ENCODE measurements at places on chromosomes 1 and 21.

GRCh38 chr1:63407002-63407401 is 39.6 kb downstream of the ALG6 start:
- DNase-seq = no peak

- DNase-seq = no peak
These were observed 445.1 kb downstream of the SIPA1L2 start for GRCh38 chr1:232184561-232185530.

DNA sequence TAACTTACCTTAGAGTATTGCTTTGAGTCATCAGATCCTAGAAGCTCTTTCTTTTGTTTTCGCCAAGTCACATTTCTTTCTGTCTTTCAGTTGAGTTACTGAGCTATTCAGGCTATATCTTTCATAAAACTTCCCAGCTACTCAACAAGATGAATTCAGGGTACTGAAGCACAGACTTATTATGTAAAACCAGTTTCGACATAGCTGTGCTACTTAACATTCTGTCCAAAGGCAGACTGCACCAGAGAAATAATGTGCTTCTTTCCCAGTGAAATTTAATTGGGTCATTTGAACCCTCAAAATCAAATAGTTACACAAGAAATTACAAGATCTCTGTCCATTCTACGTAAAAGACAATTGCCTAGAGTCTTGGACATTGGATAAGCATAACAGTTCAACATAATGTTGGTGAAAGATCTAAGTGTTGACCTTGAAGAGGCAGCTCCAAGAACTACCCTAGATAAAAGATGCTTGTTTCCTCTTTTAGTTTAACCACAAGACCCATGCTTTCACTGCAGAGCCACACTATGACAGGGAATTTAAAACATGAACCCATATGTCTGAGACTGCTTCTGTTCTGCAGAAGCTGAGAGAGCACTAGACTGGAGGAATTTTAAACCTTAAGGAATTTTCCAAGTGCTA is 163.2 kb downstream of the LRRC40 start:
- DNase-seq = no peak

- no peak for DNase-seq
These were observed 30.5 kb downstream of the OR10J1 start for GRCh38 chr1:159469921-159470533.

- DNase-seq = no peak
These were observed 75.7 kb upstream of the NRIP1 start for GRCh38 chr21:15140321-15141019.

- no peak for DNase-seq
These were observed 257.3 kb downstream of the PTBP2 start for GRCh38 chr1:96978901-96979300.

DNA sequence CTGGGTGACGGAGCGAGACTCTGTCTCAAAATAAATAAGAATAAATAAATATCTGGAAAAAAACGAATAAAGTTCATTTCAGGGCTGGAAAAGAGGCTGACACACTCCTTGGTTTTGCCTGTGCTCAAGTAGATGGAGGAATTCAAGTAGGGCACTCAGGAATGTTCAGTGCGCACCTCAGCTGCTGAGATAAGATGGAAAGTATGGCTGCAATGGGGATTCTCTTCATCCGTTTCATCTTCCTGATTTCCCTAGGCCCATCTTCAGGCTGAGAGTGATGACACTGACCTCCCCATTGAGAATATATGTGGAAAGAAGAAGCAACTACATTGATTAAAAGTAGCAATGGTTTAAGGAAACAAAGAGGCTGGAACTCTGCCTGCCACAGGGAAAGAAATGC is 130.5 kb upstream of the ZNF644 start:
- DNase-seq = no peak

GRCh38 chr1:221636967-221637366 is 104.9 kb downstream of the DUSP10 start:
- DNase-seq = no peak

DNA sequence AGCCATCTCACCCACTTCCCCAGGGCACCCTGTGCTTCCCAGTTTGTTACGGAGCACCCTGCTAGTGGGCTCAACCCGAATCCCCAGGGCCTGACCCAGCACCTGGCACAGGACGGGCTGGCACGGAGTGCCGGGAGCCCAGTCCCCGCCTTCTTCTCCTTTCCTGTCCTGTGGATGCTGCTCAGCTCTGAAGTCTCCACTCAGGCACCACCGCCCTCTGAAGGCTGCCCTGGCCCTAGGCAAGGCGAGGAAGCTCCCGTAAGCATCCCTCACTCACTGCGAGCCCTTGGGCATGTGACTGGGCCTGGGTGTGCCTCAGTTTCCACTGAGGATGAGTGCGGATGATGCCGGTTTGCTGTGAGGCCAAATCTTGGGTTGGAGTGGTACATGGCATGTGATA is 21.8 kb downstream of the SLC1A7 start:
- no peak for DNase-seq

DNA sequence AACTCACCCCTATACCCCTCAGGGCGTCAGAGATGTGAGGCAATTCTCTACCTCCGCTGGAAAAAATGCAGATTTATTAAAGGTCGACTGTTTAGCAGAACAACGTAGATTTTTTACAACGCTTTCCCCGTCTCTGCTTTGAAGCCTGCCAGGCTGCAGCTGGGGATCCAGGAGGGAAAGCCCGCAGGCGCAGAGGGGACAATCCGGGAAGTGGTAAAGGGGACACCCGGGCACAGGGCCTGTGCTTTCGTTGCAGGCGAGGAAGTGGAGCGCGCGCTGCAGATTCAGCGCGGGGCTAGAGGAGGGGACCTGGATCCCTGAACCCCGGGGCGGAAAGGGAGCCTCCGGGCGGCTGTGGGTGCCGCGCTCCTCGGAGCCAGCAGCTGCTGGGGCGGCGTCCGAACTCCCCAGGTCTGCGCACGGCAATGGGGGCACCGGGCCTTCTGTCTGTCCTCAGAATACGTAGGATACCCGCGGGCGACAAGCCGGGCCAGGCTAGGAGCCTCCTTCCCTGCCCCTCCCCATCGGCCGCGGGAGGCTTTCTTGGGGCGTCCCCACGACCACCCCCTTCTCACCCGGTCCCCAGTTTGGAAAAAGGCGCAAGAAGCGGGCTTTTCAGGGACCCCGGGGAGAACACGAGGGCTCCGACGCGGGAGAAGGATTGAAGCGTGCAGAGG is 5.5 kb downstream of the SIM2 start:
- DNase-seq = no peak

DNA sequence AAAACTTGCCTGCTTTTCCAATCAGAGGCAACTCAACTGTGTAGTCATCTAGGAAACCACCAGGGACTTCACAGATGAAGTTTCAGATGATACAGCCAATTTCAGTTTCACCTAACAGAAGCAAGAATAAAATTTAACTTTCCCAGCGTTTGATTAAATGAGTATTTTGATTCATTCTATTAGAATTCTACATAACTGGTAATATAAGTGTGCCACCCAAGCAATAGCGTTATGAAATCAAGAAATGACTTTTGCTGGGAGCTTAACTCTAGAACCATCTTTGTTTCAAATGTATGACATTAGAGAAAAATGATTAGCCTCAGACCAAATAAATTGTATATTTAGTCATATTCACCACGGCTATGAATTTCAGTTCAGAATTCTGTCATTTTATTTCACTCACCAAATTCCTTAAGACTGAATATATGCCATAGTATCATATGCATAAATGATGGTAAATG is 239.3 kb downstream of the NRIP1 start:
- no peak for DNase-seq

DNA sequence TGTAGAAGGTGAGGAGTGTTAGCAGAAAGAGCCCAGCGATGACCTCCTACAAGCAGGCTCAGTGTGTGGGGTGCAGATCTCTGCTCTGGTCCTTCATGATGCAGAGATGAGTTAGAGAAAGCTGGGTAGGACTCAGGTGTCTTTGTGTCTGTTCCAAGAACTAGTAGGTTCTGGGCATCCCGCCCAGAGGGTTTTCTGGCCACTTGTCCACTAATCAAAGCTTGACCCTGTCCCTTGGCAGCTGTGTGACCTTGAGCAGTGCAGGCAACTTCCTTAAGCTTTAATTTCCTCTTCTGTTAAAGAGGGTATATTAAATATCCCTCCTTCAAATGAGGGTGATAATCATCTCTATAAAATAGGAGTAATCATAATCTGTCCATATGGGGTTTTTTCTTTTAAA is 54.7 kb upstream of the WNT4 start:
- DNase-seq = no peak

DNA sequence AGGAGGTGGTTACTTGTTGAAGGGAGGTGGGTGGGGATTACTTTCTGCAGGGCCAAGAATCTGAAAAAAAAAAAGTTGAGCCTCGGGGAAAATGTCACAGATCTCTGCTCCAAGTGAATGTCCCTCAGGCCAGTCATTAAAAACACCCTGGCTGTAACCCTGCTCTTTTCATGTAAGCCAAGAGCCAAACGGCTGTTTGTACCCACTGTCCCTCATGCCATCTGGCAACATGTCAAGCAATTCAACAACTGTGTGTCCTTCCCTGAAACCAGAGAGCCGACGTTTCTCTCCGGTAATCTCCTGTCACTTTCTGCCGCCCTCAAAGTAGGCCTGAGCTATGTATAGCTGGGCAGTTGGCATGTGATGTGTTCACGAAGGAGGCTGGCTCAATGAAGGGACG is 14.7 kb downstream of the CASQ2 start:
- DNase-seq = no peak

DNA sequence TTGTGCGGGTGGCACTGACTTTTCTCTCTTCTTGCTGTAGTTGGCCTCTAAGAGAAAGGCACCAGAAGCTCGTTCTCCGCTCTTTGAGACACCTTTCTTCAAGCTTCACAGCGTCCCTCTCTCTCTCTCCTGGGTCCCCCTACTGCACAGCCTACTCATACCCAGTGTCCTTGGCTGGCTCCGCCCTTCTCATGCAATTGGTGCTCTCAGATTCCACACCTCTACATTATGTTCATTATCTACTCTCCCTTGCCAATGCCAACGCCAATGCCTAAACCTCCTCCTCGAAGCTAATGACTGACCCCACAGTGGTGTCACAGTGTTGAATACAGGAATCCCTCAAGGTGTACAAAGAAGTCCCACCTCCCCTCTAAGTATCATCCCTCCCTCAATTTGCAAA is 4.8 kb upstream of the DNAJC28 start:
- DNase-seq = no peak

DNA sequence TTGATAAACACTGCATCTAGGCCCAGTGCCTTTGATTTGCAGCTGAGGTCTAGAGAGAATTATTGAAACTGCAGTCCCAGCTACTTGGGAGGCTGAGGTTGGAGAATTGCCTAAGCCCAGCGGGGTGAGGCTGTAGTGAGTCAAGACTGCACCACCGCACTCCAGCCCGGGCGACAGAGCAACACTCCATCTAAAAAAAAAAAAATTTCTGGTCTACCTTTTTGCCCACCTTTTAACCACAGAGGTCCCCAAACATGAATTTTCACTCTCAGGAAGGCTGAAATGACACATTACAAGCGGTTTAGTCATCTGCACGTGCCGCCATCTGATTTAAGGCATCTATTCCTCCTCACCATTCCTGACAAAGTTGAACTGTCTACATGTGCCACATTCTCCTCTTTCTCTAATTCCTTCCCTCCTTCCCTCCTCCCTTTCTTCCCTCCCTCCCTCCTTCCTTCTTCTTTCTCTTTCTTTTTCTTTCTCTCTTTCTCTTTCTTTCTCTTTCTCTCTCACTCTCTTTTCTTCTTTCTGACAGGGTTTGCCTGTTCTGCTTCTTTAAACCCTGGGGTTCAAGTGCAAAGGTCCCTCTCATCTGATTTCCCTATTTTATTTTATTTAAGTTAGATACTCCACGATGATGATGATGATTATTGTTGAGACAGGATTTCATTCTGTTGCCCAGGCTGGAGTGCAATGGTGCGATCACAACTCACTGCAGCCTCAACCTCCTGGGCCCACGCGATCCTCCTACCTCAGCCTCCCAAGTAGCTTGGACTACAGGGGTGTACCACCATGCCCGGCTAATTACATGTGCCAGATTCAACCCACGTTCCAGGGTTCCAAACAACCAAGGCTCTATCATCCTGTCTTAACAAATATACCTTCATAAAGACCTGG is 3.0 kb upstream of the SOD1 start:
- DNase-seq = no peak

- DNase-seq = no peak
These were observed 68.2 kb downstream of the ARHGEF16 start for GRCh38 chr1:3522564-3523265.

GRCh38 chr21:41745026-41745820 is 21.6 kb downstream of the RIPK4 start:
- DNase-seq = no peak

DNA sequence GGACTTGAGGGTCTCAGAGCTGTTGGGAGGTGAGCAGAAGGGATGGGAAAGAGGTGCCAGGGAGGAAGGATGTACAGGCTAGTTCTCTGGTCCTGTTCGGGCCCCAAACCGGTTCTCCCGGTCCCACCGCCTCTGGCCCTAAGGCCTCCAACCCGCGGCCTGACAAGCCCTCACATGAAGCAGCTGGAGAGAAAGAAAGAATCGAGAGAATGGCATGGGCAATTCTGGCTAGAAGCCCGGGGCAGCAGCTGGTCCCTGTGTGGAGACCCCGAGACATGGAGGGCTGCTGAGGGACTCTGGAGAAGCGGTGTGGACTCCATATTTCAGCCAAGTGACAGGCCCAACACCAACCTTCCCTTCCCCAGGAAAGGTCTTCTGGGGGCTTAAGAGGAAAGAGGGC is 730 bp downstream of the CDC42SE1 start:
- no peak for DNase-seq

DNA sequence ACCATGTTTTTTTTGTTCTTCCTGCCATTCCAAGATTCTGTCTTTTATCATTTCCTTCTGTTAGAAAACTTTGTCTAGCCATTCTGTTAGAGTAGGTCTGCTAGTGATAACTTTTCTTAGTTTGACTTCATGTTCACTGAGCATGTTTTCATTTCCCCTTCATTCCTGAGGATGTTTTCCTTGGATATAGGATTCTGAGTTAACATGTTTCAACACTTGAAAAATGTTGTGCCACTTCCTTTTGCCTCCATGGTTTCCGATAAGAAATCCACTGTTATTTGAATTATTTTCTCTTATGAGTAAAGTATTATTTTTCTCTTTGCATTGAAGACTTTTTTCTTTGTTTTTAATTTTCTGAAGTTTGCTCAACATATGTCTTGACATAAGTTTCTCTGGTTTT is 66.7 kb downstream of the ATP1A1 start:
- DNase-seq = no peak

- no peak for DNase-seq
These were observed 1.1 kb downstream of the GRIK1 start for GRCh38 chr21:29938776-29939103.

- no peak for DNase-seq
These were observed 389.7 kb downstream of the LMO4 start for GRCh38 chr1:87718241-87718950.

DNA sequence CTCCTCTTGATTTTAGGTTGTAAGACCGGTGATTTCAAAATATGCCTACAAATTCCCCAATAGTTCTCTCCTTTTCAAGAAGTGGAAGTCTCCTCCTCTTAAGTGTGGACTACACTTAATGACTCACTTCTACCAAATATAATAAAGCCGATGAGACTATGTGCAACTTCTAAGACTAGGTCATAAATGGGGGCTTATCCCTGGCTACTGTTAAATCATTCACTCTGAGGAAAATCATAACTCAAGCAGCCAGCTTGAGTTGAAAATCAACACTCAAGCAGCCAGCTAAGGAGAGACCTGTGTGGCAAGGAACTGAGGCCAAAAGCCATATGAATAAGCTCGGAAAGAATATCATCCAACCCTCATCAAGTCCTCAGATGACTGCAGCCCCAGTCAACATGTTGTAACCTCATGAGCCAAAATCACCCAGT is 49.6 kb upstream of the PSMG1 start:
- DNase-seq = no peak

- DNase-seq = no peak
These were observed 25.0 kb downstream of the TTC39A start for GRCh38 chr1:51305371-51305823.

GRCh38 chr1:27481994-27482620 is 7.9 kb downstream of the WASF2 start:
- no peak for DNase-seq

GRCh38 chr1:148363439-148363810 is 119.7 kb downstream of the PPIAL4G start:
- no peak for DNase-seq
